Bone marrow (tissue), 2 donors: ENCODE measurements at places on chromosomes 3 and 15.

DNA sequence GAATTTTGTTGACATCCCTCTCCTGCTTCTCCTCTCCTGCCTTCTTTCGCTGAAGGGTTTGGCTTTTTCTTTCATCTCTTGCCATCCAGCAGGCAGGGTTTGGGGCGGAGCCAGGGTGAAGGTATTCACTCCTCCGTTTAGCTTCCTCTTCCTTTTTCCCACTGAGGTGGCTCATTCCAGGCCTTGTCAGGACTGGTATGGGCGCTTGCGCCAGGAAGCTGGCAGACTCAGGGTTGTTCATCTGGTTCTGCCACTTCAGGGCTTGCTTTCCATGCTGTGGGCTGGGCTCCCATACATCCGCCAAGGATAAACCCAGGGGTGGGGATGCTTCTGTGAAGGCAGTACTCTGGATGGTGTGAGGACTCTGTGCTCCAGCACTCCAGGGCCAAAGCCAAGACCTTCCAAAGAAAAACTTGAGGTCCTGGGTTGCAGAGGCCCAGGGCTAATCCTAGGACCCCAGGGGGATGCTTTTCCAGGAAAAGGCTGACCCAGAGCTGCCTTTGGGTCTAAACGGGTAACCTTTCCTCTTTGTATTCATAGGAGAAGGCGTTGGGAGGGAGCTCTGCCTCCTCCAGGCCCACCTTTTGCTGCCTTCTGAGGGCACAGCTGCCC, 7.7 kb upstream of the AMOTL2 start:
- no peak for DNase-seq

DNA sequence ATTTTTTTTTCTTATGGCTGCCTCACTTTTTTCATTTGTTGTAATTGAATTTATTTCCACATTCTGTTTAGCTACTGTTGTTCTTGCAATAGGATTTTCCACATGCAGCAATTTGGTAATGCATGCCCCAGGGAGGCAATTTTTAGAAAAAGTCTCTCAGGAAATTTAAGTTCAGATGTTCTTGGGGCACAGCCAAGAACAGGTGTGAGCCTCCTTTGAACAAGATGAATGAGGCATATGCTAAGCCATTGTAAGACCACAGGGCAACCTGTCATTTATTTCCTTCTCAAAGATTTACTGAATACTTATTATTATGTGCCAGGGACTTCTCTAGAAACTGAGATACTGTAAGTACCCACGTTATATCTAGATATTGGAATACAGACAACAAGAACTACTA, 549.5 kb downstream of the DIPK2A start:
- DNase-seq, result no peak

GRCh38 chr15:68383161-68384074, 48.5 kb downstream of the ITGA11 start:
- DNase-seq, result no peak

- DNase-seq, result no peak
Observed at GRCh38 chr15:66815318-66815717, 113.3 kb downstream of the SMAD6 start.

DNA sequence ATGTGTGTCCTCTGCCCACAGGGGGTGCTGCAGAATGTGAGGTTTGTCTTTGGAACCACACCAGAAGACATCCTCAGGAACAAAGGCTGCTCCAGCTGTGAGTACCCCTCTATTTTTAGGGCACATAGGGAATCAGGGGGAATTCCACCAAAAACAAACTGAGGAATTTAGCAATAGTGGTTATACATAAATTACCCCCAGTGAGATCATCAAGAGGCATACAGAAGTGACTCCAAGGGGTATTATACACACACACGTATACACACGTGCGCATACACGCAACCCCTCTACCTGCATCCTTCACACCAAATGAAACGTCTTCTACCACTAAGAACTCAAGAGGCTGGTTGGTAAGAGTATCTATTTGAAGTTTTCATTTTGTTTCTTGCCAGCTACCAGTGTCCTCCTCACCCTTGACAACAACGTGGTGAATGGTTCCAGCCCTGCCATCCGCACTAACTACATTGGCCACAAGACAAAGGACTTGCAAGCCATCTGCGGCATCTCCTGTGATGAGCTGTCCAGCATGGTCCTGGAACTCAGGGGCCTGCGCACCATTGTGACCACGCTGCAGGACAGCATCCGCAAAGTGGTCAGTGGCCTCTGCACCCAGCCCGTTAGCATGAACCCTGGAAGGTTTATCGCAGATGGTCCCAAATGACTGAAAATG, 2.9 kb downstream of the THBS1 start:
- DNase-seq, result no peak

DNA sequence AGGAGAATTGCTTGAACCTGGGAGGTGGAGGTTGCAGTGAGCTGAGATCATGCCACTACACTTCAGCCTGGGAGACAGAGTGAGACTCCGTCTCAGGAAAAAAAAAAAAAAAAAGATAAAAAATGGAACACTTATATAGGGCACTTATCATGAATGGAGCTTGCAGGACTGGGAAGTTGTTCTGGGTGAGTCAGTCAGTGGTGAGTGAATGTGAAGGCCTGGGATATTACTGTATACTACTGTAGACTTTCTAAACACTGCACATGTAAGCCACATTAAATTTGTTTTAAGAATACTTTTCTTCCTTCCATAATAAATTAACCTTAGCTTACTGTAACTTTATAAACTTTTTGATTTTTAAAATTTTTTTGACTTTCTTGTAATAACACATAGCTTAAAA, 59.8 kb downstream of the SFMBT1 start:
- DNase-seq, result no peak

GRCh38 chr3:32686713-32687112, 1.7 kb downstream of the CNOT10 start:
- DNase-seq, result no peak

DNA sequence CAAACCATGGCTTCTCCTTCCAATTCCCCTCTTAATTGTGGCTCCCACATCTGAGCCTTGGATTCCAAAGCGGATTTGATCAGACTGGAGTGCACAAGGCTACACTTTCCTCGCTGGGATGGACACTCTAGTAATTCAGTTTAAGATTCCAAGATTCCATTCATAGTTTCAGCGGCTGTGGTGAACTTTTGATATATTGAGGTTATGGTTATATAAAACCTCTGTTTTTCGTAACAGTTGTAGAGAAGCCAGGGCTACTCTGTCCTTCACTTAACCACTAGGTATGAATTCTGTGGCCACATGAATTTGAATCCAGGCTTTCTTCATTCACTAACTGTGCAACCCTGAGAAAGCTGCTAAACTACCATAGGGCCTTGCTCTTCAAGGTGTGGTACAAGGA, 67.9 kb upstream of the KY start:
- no peak for DNase-seq
